ENCODE measurements at places on chromosomes 1 and 21.

DNA sequence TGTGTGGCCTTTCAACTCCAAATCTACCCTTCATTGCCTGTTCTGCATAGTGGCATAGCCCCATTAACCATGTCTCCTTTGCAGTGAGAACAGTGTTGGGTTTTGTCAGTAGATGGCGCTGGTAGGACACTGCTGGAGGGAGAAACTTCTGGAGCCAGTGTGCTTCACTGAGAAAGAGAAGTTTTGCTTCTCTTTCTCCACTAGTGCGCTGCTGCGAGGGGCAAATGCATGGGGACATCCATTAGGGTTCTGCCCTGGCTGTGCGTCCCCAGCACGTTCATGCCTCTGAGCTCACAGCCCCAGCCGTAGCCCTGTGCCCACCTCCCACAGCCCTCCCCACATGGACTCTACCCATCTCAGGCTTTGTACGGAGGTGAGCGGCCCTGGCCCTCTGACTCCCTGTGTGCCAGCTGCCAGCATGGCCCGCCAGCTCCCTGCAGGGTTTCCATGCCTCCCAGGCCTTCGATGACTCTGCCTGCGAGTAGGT, 53.1 kb downstream of the RIMS3 start:
- peak; percentile 36 for DNase-seq

DNA sequence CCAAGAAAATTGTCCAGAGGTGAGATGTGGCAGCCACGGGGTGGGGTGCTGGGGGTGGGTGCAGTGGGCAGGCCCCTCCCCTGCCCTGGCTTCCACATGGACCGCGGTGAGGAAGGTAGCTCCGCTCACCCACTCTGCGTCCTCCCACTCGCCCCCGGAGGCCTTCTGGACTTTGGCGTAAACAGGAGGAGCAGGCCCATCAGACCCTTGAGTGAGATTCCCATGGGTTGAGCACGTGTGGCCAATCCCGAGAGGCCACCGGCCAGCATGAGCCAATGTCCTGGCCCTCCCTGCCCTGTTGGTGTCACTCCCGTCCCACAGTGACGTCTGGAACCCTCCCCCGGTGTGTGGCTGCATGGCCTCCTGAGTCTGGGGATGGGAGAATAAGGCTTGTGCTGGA, 8.2 kb upstream of the TMEM240 start:
- DNase-seq = no peak

DNA sequence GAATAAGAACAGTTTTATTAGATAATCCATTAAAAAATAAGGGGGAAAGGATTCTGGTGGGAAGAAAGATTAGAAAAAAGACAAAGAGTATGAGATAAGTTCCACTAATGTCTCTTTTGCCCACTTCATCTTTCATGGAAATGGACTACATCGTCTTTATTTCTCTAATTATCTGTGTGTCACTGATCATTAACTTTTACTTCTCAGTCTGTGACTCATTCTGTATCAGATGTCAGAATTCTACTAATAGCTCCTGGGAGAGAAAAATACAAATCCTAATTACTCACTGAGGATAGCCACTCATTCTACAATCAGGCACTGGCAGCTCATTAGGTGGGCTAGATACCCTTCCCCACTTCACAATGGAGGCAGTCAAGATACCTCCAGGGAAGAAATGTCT, 41.7 kb downstream of the ILDR2 start:
- DNase-seq = no peak

DNA sequence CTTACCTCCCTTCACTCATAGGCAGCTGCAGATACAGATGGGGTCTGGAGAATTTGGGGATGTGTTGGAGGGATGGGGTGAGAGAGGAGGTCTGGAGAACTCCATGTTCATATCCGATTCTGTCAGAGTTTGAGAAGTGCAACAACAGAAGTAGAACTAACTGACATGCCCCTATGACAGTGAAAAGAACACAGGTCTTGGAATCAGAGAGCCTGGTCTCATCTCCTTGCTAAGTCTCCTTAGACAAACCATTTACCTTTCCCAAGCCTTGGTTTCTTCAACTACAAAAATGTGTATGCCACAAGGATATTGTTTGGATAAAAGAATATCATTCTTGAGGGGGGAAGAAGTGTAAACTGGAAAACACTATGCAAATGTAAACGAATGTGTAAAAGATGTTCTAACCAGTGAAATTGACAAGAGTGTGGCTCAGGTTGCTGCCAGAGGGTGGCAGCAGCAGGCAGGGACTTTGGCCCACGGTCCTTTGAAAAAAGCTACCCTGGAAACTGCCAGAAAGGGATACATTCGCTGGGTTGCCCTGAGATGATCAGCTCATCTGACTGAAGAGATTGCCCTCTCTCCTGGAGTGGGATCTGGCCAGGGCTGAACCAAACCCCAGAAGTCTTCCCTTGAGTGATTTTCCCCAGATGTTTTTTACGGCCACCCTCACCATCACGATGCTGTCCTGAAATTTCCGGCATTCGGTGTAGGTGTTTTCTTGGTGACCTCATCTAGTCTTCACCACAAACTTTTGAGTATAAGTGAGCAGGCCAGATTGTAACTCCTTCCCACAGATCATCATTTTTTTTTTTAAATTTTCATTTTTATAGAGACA, 17.0 kb upstream of the CD2 start:
- peak; percentile 60 for DNase-seq

- DNase-seq = no peak
Measured at GRCh38 chr21:33286076-33286475, 19.9 kb downstream of the IL10RB start.

GRCh38 chr1:164504749-164505148, 54.2 kb upstream of the PBX1 start:
- no peak for DNase-seq

DNA sequence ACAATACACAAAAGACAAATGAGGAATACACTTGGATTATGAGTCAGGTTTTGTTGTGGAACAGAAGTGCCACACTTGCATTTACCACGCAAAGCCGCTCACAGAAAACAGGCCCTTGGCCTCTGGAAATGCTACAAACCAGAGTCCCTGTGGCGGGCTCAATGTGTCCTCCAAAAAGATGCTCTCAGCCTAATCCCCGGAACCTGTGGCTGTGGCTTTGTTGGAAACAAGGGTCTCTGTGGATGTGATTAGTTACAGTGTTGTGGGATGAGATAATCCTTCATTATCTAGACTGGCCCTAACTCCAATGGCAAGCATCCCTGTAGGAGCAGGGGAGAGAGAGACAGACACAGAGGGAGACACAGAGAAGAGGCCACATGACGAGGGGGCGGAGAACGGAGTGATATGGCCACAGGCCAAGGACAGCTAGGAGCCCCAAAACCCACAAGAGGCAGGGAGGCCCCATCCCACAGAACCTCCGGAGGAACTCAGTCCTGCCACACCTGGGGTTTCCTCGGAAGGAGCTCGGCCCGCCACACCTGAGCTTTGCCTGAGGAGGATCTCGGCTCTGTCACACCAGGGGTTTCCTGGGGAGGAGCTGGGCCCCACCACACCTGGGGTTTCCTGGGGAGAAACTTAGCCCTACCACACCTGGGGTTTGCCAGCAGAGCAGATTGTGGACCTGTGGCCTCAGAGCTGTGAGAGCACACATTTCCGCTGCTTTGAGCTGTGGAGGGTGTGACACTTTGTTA, 55.4 kb downstream of the NPHP4 start:
- DNase-seq = no peak

DNA sequence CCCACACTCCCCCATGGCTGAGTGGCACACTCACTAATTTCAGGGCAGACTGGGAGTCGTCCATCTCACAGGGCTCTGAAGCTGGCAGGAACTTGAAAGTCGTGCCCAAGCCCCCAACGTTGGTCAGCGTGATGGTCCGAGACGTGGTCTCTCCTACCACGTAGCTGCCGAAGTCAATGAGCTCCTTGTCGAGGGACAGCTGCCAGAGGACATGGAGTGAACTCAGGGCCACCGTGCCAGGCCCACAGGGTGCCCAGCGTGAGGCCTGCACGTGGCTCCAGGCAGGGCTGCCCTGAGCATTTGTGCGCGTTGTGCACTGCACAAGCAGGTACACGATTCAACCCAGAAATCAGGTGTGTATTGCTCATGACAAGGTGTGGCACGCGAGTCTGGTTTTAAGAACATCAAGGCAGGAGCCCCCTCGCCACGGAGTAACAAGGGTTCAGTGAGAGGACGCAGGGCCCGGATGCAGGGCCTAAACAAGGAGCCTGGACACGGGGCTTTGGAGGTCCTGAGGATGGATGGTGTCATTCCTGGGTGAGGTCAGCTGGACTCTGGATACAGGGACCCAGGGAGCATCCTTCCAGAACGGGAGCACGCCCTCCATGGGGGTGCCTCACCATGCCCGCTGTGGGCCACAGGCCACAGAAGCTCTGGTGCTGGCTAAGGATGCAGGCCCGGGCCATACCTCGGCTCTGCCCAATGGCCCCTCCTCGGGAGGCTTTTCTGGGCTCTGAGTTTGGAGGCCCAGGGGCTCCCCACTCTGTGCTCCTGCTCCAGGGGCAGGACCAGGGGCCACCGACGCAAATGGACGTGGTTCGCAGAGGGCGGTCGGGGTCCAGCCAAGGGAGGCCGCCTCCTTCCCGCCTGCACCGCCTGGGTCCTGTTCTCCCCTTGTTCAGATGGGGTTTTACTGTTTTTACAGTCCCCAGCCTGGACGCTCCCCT, 37.8 kb upstream of the TMEM52 start:
- DNase-seq = no peak

DNA sequence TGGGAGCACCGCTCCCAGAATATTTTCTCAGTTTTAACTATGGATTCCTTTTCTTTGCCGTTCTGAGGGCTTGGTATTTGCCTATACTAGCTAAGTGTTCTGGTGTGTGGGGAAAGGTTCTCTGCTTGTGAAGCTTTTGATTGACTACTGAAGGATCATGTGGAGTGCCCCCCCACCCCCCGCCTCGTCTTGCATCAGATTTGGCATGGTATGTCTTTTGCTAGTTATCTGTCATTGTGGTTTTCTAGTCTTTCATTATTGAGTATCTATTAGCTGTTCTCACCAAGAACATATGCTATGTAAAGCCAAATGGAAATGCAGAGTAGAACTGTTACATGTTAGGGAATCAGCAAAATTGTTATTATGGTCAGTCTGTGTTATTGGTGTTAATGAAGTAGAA, 58.3 kb downstream of the MACF1 start:
- DNase-seq = no peak

- DNase-seq = no peak
Measured at GRCh38 chr1:168321945-168322344, 41.3 kb downstream of the TBX19 start.

- no peak for DNase-seq
Measured at GRCh38 chr1:174209347-174210187, 50.2 kb downstream of the RABGAP1L start.

- DNase-seq = no peak
Measured at GRCh38 chr1:178501705-178502329, 5.1 kb upstream of the CLEC20A start.

DNA sequence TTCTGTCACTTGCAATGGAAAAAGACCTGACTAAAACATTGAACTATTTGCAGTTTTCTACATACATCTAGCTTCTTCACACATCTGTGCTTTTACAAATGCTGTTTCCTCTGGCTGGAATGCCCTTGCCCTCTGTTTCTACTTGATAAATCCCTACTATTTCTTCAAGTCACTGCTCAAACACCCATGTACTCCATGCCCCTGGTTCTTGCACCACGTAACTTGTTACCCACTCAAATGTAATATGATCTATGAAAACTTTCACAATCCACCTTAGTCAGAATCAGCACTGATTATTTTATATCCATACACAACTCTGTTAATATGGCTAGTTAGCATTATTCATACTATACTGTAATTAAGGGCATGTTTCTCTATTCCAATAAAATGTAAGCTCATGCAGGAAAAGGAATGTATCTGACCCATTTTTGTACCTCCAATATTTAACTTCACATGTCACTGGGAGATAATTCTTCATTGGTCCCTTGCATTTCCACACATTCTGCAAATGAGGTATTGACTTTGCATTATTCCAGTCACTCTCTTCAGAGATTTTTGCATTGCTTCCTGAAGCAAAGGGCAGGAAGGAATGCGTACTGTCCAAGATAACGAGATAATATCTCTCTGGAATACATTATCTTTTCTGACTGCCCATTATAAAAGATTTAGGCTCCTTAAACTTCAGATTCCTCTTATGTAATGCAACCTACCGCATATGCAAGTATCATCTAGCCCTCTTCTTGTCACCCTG, 158.3 kb downstream of the COL24A1 start:
- no peak for DNase-seq

GRCh38 chr1:46535063-46535462, 16.4 kb downstream of the KNCN start:
- DNase-seq = no peak

DNA sequence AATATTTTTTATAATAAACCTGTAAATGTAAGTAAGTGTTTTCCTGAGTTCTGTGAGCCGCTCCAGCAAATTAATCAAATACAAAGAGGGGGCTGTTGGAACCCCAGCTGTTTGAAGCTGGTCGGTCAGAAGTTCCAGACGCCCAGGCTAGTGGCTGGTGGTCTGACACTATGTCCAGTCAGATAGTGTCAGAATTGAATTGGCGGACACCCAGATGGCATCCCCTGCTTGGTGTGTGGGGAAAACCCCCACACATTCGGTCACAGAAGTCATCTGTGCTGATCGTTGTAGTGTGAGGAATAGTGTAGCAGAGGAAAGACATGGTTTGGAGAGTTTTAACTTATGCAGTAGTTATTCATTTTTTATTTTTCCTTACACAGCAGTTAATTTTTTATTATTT, 32.4 kb downstream of the TBCE start:
- DNase-seq = no peak

DNA sequence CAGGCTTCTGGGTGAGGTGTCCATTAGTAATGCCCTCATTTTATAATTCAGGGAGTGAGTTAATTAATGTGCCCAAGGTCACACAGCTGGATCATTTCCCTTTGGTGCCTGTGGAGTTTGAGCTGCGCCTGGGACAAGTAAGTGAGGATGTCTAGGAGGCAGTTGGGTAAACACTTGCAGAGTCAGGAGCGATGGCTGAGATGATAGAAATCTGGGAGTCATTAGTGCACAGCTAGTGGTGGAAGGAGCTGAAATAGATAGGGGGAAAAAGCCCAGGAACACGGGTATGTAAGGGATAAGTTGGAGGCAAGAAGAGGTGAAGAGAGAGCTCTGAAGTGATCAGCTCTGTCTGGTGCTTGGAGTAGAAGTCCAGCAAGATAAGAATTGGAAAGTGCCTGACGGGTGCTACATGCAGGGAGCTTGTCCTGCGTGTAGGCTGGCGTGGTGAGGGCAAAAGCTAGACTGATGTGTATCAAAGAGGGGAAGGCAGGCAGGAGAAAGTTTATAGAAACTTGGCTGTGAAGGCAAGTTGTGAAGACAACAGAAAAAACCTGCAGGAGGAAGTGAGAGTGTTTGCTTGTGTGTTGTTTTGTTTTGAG, 1.7 kb upstream of the SCAF4 start:
- DNase-seq = no peak

GRCh38 chr1:70188522-70188921, 16.9 kb downstream of the LRRC40 start:
- DNase-seq = no peak

- no peak for DNase-seq
Measured at GRCh38 chr21:43929217-43929971, 64.4 kb downstream of the AGPAT3 start.
